ENCODE measurements at places on chromosomes 1 and 21.

- DNase-seq = no peak
Observed at GRCh38 chr1:27536010-27536757, 46.2 kb upstream of the WASF2 start.

GRCh38 chr1:39954870-39955546 is at the start of gene MFSD2A:
TSS of gene MFSD2A (plus strand) at chr1:39955145. CDS start at chr1:39955293, 148 bp downstream.
- DNase-seq = peak; percentile 91

DNA sequence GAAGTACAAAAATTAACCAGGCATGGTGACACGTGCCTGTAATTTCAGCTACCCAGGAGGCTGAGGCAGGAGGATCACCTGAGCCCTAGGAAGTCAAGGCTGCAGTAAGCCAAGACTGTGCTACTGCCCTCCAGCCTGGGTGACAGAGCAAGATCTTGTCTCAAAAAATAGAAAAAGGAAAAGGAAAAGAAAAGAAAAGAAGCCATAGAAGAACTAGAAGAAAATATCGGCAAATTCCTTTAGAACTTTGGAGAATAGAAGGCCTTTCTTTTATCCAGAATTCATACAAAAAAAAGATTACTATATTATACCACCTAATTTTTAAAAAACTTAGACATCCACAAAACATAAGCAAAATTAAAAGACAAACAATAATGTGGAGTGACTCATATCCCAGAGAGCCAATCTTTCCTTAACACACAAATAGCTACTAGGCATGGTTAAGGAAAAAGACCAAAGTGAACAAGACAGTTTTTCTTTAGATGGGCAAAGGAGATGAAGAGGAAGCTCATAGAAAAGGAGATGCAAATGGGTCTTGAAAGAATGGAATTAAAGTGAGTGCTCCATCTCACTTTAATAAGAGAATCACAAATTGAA is 251.1 kb upstream of the IRF2BP2 start:
- no peak for DNase-seq

DNA sequence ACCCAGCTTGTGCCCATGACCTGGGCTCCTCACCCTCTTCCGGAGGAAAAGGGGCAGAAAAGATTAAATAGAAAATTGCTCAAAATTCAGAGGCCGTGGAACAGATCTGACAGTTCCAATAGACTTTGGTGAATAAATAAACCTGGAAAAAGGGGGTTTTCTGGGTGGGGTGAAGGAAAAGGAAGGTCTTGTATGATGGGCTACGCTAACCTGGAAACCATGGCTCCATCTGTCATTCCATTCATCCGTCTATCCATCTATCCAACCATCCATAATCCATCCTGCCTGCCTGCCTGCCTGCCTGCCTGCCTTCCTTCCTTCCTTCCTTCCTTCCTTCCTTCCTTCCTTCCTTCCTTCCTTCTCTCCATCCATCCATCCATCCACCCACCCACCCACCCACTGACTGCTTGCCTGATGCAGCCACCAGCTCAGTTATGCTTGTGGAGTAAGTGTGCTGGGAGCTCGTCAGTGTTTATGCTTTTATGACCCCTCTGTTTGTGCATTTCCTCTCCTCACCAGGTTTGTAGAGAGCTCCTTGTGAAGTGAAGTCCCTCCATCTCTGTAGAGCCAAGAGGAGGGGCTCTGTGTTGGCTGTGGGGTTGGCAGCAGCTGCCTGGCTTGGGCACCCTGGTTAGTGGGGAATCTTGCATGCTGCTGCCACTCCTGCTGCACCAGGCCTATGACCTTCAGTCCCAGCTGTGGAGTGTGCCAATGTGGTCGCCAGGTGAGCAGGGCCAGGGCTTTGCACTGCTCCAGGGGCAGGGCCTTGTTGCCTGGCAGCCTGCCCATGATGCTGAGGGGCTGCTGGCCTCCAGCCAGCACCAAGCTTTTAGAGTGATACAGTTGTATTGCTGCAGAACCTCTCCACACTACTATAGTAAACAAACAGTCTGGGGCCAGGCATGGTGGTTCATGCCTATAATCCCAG is 16.0 kb upstream of the POU3F1 start:
- DNase-seq = no peak

DNA sequence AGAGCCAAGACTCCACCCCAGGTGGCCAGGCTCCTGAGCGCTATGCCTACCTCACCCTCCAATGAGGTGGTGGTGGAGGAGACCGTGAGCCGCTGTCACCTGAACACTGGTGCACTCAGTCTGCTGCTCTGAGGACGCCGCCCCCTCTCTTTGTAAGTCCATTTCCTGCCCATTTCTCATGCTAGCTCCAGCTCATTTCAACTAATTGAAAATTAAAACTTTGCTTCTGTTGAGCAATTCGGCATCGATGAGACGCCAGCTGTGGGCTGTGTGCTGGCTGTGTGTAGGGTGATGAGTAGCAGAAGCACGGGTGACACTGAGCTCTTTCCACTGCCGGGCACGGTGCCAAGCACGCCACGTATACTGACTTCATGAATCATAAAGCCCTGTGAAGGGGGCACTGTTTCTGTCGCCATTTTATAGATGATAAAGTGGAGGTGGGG is 11.2 kb downstream of the TNFRSF1B start:
- peak; percentile 86 for DNase-seq

- no peak for DNase-seq
Observed at GRCh38 chr1:25074351-25075227, 144.5 kb upstream of the RUNX3 start.

GRCh38 chr1:214349781-214350180 is 68.8 kb downstream of the SMYD2 start:
- DNase-seq = peak; percentile 57

- DNase-seq = no peak
Observed at GRCh38 chr1:166185526-166185925, 18.7 kb upstream of the FAM78B start.

DNA sequence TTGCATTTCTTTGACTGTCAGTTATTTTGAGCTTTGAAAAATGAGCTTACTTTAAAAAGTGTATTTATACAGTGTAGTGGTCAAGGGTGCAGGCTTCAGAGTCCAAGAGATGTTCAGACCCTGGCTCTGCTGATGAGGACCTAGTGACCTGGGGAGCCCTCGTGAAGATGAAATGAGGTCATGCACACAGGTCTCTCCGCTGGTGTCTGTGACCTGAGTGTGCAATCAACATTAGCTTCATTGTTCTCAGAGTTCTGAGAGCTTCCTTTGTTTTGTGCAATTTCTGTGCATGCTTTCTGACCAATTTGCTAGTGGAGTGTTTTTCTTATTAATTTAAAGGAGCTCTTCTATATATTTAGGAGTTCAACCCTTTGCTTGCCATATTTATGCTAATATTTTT is 71.3 kb downstream of the RIPK4 start:
- no peak for DNase-seq

DNA sequence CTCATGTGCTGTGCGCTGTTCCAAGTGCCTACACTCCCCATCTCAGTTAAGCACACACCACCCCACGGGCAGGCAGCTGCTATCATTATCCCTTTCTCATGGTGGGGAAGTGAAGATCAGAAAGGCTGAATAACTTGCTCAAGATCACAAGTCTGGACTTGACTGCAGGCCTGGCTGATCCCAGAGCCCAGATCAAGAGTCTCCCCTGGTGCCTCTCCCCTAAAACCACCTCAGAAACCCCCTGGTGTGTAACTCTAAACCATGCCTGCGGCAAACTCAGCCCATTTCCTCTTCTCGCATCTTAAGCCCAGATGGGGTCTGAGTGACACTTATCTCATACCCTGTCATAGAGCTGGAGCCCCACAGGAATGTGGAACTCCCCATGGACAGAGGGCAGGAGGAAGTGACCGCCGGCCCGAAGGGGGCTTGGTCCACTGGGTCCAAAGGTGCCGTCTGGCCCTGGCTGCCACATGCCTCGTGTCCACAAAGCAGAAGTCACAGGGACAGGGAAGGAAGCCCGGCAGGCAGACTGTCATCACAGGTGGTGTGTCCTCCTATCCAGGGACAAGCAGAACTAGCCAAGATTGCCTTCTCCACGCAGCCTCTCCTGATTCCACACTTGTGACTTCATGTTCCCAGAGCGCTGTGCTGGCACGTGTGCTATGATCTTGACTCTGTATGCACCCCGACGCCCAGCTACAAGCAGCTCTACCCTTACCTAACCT is 92.1 kb downstream of the SYF2 start:
- no peak for DNase-seq

DNA sequence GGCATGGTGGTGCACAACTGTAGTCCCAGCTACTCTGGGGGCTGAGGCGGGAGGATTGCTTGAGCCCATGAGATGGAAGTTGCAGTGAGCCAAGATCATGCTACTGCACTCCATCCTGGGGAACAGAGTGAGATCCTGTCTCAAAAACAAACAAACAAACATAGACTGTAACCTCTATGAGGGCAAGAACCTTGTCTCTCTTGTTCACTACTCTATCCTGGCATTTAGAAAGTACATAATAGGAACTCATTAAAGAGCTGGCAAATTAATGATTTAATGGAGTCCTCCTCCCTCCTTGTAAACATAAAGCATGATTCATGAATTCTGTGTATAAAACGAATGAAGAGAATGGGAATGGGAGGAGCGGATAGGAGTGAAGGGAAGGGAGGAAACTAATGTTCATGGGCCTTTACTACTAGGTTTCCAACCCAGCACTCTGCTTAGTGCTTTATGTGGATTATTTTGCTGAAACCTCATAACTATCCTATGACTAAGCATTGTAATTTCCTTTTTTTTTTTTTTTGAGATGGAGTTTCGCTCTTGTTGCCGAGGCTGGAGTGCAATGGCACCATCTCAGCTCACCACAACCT is 8.6 kb downstream of the LMOD1 start:
- DNase-seq = peak; percentile 77

- DNase-seq = no peak
Observed at GRCh38 chr1:28281608-28282425, 22.5 kb downstream of the SESN2 start.

- DNase-seq = peak; percentile 52
Observed at GRCh38 chr1:12067900-12068821, 5.1 kb downstream of the TNFRSF8 start.

DNA sequence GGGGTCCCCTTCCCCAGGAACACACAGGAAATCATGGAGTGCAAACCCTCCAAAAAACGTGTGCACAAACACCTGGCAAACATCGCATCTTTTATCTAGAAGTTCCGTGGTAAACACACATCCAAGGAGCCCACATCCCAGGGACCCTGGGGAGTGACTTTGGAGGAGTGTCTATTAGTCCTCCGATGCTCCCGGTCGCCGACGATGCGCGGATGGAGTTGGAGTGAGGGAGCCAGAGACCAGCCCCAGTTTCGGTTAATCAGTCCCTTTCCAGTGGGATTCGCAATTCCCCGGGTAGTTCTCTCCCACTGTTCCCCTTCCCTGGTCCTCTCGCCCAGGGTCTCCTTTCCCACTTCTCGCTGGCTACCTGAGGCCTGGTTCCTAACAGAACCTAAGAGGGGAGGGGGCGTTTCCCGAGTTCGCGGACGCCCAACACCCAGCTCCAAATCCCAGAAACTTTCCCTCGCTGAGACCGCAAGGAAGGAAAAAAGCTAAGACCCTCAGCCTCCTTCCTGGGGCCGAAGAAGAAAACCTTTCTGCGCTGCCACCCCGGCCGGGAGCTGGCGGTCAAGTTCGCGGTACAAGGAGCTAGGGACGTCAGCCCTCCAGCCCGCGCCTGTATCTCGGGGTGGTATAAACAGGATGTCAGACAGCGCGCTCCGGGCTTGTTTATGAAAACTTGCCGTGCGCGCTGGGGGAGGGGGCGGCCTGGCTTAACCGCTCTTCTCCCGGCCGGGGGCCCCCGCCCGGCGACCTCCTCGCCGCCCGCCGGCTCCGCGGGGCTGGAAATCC is 787 bp downstream of the JAK1 start:
- peak; percentile 47 for DNase-seq

GRCh38 chr1:203083463-203083921 is 2.3 kb downstream of the MYOG start:
- no peak for DNase-seq

DNA sequence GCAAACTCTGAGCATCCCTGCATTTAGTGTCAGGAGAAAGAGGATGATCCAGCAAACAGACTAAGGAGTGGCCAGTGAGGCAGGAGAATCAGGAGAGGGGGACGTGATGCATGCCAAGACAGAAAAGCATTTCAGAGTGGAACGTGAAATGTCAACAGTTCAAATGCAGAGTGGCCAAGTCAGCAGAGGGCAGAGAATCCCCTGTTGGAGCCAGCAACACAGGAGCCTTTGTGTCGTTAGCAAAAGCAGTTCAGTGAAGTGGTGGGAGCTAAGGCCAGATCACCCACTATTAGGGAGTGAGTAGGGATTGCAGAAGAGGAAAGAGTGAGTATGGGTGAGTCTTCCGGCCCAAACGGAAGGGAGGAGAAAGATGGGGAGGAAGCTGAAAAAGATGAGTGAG is 6.6 kb upstream of the FCRL6 start:
- no peak for DNase-seq

DNA sequence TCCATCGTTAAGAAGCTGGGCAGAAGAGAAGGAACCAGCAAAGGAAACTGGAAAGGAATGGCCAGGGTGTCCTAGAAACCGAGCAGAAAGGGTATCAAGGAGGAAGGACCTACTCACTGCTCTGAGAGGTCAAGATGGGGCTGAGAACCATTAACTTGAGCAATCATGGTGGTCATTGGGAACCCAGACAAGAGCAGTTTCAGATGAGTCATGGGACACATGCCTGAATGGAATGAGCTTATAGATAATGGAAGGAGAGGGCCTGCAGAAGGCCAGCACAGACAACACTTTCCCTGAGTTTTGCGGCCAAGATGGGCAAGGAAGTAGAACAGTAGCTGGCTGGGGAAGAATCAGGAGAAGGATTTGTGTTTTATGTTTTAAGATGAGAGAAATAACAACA is 383.2 kb downstream of the KIF26B start:
- DNase-seq = peak; percentile 20

DNA sequence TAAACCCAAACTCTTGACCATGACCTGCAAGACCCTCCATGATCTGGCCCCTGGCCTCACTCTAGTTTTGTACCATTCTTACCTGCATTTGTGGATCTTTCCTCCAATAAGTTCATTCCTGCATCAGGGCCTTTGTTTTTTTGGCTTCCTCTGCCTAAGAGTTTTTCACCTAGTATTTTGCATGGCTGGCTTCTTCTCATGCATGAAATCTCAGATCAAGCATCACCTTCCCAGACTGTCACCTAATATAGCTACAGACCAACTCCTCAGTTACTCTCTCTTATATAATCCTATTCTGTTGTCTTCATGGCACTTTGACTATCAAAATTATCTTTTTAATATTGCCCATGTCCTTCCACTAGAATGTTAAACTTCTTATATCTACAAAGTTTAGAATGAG is 54.2 kb downstream of the BTBD8 start:
- no peak for DNase-seq

- no peak for DNase-seq
Observed at GRCh38 chr1:52978045-52978444, 51.0 kb downstream of the SCP2 start.

DNA sequence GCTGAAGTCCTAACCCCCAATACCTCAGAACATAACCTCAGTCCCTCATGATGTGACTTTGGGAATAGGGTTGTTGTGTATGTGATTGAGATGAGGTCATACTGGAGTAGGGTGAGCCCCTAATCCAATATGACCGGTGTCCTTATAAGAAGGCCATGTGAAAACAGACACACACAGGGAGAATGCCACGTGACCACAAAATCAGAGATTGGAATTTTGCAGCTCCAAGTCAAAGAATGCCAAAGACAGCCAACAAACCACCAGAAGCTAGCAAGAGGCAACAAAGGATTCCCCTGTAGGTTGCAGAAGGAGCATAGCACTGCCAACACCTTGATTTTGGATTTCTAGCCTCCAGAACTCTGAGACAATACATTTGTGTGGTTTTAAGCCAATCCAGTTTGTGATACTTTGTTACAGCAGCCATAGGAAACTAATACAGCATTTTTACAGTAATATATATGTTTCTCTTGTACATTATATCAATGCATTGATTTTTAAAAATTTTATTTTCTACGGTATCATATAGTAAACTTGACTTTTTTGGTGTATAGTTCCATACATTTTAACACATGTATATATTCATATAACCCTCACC is 5.4 kb downstream of the ZSWIM5 start:
- DNase-seq = peak; percentile 14

All from fibroblast of skin of scalp (primary cell).